ENCODE measurements at places on chromosomes 13 and 19. TPM values are rescaled to one million over a fixed set of nuclear protein-coding genes. Genes with fewer than 3 reads are reported as not detected.

GRCh38 chr13:69556540-69557196, 551.0 kb upstream of the ATXN8OS start:
- H3K36me3 ChIP-seq: no peaks in the 10 kb centered on the region
- H3K4me3 ChIP-seq: no peak overlapping the region
- no peaks in the 10 kb centered on the region for H3K4me1 ChIP-seq
- DNase-seq: no peak
- H3K27ac ChIP-seq: no peak overlapping the region
- no peaks in the 10 kb centered on the region for H3K27me3 ChIP-seq

DNA sequence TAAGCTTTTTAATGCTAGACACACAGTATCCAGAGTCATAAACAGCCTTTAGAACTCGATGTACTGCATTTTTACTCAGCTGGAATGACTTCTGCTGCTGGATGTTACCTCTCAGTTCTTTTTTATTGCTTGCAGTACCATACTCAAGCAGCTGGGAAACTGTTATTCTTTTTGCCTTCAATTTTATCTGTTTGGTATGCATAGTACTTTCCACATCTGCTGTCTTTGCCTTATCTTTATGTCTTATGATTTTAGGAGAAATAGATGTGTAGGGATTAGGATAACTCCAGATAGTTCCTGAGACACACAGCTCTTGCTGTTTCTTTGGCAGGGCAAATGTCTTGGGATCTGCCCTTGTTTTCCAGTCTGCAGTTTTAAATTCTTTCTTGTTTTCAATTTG, 31.5 kb downstream of the TEX30 start:
- no peak overlapping the region for H3K27ac ChIP-seq
- H3K4me3 ChIP-seq: no peak overlapping the region
- H3K36me3 ChIP-seq: no peaks in the 10 kb centered on the region
- peaks cover 38% of the 10 kb centered on the region for H3K27me3 ChIP-seq

Gene SYT5
- total RNA-seq: not detected

GRCh38 chr13:38265132-38265497, 84.5 kb upstream of the UFM1 start:
- no peak overlapping the region for H3K4me3 ChIP-seq
- no peak overlapping the region for H3K27ac ChIP-seq
- no peak for DNase-seq
- no peaks in the 10 kb centered on the region for H3K27me3 ChIP-seq
- H3K36me3 ChIP-seq: no peaks in the 10 kb centered on the region

DNA sequence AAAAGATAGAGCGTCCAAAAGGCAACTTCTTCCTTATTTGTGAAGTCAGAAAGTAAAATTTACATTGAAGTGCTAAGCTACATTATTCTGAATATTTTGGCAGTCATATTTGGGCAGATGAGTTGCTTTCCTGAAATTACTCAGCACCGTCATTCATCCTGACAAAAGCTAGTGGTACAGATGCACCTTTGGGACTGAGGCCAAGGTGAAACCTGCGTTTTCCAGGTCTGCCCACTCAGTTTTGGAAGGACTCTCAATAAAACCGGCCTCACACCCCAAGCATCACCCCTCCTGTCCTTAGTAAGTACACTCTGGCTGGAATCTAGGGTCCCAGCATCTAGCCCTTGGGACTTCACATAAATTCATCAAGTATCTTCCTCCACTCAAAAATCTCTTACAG, 187.5 kb downstream of the TM9SF2 start:
- no peak for DNase-seq
- H3K36me3 ChIP-seq: no peaks in the 10 kb centered on the region
- peaks cover 15% of the 10 kb centered on the region for H3K27me3 ChIP-seq

Gene N4BP2L1
- total RNA-seq: 11.2 TPM

All from osteoblast (primary cell).